ENCODE measurements at places on chromosomes 4 and X.

DNA sequence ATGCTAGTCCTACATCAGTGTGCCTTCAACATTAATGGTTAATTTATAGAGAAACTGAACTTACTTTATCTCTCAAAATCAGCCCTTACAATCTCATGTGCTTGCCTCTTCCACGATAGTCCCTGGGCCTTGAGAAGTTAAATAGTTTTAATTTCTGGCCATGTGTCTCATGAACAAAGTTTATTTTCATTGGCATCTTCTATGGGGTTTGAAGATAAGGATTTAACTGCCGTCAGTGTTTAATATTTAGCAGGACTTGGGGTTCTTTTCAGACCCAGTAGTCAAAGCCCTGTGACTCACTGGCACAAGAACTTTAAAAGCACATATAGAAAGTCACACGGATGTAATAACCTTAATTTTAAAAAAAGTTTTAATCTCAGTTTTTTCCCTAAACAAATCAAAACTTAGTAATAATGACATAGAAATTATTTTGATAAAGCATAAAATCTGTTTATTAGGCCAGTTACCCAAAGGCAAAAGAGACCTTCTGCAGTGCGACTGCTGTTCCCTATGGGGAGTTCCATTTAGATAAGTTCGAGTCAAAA, 10.1 kb upstream of the MPP1 start:
- no peak for DNase-seq

- DNase-seq = peak; percentile 7
These were observed 38.4 kb downstream of the SAGE1 start for GRCh38 chrX:135931644-135932487.

GRCh38 chr4:80125252-80126177, 52.5 kb upstream of the ANTXR2 start:
- DNase-seq = no peak

- no peak for DNase-seq
These were observed 110.6 kb downstream of the NEXMIF start for GRCh38 chrX:74814681-74815080.

GRCh38 chrX:64093761-64094160, 111.7 kb downstream of the AMER1 start:
- DNase-seq = no peak

DNA sequence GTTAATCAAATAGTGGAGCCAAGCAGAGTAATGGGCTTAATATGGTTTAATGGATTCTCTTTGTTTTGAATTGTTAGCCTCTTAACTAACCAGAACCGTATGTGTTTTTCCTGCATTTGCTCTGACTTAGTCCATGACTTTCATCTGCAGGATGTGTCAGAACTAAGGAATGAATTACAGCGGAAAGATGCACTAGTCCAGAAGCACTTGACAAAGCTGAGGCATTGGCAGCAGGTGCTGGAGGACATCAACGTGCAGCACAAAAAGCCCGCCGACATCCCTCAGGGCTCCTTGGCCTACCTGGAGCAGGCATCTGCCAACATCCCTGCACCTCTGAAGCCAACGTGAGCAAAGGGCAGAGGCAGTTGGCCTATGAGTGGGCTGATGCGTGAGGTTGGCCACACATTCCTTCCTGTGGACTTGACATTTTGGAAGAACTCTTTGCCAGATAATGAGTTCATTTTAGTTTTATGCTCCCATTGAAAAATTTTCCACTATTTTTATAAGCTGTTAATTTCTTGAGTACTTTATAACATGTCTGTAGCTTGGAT, 9.1 kb downstream of the MED28 start:
- no peak for DNase-seq

GRCh38 chr4:96343836-96344235, 503.9 kb downstream of the PDHA2 start:
- DNase-seq = no peak

DNA sequence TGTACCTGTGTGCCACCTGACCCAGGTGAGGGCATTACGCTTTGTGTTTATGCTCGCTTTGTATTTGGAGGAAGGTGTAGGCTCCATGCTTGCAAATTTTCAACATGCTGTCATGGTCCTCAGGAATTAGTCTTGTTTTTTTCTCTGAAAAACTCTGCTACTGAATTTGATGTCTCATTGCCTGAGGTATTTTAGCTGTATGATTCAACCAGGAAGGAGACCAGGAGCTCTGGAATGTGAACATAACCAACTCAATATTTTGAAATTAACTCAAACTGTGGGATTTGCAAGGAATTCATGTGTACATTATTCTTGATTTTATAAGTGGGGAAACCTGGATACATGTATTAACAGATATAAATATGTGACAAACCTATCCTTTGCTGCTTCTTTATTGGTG, 134.1 kb downstream of the SLC4A4 start:
- DNase-seq = no peak

DNA sequence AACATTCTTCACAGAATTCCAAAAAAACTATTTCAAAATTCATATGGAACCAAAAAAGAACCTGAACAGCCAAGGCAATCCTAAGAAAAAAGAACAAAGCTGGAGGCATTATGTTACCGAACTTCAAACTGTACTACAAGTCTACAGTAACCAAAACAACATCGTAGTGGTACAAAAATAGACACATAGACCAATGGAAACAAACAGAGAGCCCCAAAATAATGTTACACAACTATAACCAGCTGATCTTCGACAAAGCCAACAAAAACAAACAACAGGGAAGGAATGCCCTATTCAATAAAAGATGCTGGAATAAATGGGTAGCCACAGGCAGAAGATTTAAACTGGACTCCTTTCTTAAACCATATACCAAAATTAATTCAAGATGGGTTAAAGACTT, 1189.6 kb downstream of the PCDH18 start:
- no peak for DNase-seq

DNA sequence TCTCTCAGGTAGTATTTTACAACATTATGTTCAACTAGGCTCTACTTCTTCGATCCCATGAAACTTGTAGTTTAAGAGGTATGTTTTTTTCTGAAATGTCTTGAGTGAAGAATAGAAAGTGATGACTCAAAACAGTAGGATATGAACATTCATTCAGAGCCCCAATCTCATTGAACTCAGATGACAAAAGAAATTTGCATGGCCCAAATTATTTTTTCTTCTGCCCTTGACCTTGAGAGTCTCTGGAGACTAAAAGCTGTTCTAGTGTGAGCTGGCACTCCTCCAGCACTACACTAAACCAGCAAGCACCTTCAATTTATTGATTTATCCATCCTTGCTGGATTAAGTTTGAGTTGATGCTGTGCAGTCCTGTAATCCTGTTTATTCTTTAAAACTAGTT, 4.0 kb downstream of the DCLK2 start:
- DNase-seq = no peak

GRCh38 chr4:147855571-147856009, 123.7 kb downstream of the ARHGAP10 start:
- no peak for DNase-seq

- no peak for DNase-seq
These were observed 135.2 kb downstream of the SLIT2 start for GRCh38 chr4:20386906-20387305.

GRCh38 chr4:24956091-24956490, 43.2 kb upstream of the CCDC149 start:
- DNase-seq = no peak

- DNase-seq = no peak
These were observed 92.2 kb upstream of the PGRMC2 start for GRCh38 chr4:128379860-128380259.

GRCh38 chrX:53257166-53257565, 24.2 kb downstream of the IQSEC2 start:
- no peak for DNase-seq

- no peak for DNase-seq
These were observed 13.1 kb downstream of the HERC6 start for GRCh38 chr4:88391703-88392102.

DNA sequence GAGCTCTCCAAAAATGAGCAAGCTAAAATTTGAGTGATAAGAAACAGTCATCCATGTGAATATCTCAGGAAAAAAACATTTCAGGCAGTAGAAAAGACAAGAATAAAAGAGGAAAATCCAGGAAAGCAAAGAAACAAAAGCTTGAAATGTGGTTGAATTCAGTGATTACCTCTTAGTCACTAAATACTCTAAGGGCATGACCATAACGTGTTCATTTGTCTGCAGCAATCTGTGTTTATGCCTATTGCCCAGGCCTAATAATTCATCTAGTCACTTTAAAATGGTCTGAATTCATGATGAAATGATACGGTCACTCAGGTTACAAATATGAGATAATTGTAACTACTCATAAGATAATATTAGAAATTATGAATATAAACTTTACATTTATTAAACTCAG, 837.9 kb downstream of the STPG2 start:
- DNase-seq = no peak

GRCh38 chrX:110086916-110087484, 84.1 kb downstream of the TMEM164 start:
- no peak for DNase-seq

DNA sequence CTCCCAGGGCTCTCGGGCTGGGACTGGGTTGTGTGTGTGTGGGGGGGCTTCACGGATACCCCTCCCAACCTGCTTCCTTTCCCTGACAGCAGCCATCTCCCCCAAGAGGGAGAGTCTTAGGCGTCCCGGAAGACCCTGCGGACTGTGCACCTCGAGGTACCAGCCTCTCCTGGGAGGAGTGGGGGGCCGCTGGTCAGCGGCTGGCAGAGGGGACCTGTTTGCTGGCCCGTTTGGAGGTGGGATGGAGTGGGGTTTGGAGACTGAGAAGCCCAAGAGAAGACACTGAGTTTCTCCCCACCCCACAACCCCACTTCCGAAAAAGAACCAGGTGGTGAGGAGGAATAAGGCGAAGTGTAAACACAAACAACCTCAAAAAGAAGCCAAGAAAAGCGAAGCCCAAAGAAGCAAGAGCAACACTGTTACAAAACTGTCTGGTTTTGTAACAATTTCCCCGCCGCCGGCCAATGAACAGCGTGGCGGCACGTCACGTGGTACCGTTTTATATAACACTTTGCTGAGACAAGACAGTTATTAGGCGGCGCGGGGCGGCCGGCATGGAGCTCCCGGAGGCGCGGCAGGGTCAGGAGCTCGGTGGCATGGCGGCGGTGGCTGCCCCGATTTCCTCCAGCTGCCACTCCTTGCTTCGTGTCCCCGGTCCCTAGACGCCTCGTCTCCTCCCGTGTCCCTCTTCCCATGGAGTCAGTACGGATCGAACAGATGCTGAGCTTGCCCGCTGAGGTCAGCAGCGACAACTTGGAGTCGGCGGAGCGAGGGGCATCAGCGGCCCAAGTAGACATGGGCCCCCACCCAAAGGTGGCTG, at the start of gene LONRF3:
LONRF3 (plus strand) TSS at position 531 of the 820 bp plus-strand sequence; CDS start at position 694, 163 bp downstream.
- peak; percentile 24 for DNase-seq

- DNase-seq = no peak
These were observed 69.6 kb downstream of the PPP2R2C start for GRCh38 chr4:6402566-6403399.

DNA sequence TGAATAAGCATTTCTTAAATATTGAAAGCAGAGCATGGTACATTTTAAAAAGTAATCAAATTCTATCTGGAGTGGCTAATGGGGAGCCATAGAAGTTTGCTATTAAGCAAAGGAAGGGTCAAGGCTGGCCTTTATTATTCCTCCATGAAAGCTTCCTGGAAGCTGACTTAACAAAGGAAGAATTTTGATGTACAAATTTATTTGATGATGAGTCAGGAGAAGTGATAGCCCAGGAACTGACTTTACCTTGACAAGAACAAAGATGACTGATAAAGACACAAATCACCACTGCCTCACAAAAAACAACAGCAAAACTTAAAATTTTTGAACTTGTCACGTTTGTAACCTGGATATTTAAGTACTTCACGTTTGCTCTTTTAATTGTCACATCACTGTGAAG, 872.1 kb downstream of the PCDH7 start:
- no peak for DNase-seq

DNA sequence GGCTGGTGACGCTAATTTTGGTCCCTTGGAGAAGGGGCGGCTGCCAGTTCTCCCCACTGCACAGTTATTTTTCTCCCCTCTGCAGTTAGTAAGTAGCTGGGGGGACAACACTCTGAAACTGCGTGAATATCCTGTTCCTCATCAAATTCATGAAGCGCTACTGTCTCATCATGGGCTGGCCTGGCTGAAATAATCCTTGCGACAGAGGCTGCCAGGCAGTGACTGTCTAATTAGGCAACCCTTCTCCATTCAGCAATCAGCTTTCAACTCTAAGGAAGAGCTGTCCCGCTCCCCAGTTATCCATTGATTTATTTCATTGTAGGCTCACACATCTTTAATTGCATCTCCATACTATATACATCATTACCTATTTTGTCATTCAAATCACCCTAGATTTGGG, 8.2 kb downstream of the SH3TC1 start:
- no peak for DNase-seq

GRCh38 chr4:74969507-74970474, 36.9 kb downstream of the PARM1 start:
- DNase-seq = no peak

GRCh38 chr4:26238426-26238777, 82.4 kb upstream of the RBPJ start:
- DNase-seq = no peak

DNA sequence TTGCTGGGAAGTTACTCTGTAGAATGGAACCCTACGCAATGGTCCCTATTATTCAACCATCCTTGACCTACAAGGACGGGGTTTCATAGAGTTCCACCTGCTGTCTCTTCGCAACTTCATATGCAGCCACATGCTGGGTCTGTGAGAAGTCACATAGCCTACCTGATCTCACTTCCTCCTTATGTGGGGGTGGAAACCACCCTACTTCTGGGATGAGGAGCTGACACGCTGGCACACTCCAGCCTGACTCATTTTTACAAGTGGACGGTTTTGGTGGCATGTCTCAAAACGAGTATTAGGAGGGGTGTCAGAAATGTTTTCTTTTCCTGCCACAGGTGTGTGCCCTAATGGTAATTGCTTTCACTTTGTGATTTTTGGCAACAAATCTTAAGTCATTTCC, 36.8 kb upstream of the ARSD start:
- DNase-seq = no peak

DNA sequence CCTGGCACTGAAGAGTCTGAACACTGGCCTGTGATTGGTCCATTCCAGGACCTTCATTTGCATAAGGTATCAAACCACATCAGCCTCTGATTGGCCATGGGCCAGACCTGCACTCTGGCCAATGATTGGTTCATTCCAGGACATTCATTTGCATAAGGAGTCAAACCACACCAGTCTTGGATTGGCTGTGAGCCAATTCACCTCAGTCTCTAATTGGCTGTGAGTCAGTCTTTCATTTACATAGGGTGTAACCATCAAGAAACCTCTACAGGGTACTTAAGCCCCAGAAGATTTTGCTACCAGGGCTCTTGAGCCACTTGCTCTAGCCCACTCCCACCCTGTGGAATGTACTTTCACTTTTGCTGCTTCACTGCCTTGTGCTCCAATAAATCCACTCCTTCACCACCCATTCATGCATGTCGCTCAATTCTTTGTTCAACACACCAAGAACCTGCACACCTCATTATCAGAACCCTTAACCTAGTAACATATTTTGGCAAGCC, 14.2 kb upstream of the HERC5 start:
- DNase-seq = no peak

DNA sequence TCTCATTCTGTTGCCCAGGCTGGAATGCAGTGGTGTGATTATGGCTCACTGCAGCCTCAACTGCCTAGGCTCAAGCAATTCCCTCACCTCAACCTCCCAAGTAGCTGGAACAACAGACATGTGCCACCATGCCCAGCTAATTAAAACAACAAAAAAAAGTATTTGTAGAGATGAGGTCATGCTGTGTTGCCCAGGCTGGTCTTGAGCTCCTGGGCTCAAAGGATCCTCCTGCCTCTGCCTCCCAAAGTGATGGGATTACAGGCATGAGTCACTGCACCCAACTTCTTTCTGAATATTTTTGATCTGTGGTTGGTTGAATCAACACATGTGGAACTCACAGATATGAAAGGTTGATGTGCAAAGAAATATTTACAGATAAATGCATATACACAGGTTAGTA, 18.5 kb upstream of the SEPTIN11 start:
- no peak for DNase-seq

GRCh38 chr4:184012937-184013336, 107.8 kb downstream of the STOX2 start:
- no peak for DNase-seq

Measured in stimulated activated CD8-positive, alpha-beta memory T cell treated with anti-CD3 and anti-CD28 coated beads, Interleukin-7, amount 100 ng/mL, for 1 hour (primary cell).